ENCODE measurements at places on chromosomes 6 and 20. TPM values are rescaled to one million over a fixed set of nuclear protein-coding genes. Genes with fewer than 3 reads are reported as not detected.
A peak's percentile ranks its signal among the peaks of the same experiment; 100 is the strongest.

- DNase-seq = no peak
Measured at GRCh38 chr20:215796-216195, 11.3 kb upstream of the DEFB129 start.

GRCh38 chr6:34396518-34396917, 4.0 kb upstream of the NUDT3 start:
- DNase-seq = peak; percentile 37

GRCh38 chr6:118708744-118709143, 57.4 kb upstream of the CEP85L start:
- no peak for DNase-seq

GRCh38 chr6:12007887-12008286, 4.2 kb upstream of the HIVEP1 start:
- no peak for DNase-seq

DNA sequence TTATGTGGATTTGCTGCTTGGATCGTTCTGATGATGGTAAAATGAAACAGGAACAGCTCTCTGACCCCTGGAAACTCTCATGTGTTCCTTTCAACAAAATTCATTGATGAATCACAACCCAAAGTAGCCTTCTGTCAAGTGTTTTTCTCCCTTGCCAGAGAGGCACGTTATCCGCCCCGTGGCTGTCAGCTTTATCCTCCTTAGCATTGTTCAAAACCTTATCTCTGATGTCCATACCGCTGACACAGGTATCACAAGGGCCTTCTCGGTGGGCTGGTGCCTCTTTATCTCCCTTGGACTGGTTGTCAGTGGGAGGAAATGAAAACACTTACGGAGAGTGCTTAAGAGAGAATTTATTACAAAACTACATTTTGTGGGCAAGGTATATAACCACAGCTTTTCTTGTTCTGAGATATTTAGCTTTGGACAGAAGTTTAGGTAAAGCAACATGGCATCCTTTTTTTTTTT, 84.9 kb downstream of the TIAM2 start:
- no peak for DNase-seq

GRCh38 chr20:24407151-24407550, 62.3 kb upstream of the SYNDIG1 start:
- DNase-seq = no peak

DNA sequence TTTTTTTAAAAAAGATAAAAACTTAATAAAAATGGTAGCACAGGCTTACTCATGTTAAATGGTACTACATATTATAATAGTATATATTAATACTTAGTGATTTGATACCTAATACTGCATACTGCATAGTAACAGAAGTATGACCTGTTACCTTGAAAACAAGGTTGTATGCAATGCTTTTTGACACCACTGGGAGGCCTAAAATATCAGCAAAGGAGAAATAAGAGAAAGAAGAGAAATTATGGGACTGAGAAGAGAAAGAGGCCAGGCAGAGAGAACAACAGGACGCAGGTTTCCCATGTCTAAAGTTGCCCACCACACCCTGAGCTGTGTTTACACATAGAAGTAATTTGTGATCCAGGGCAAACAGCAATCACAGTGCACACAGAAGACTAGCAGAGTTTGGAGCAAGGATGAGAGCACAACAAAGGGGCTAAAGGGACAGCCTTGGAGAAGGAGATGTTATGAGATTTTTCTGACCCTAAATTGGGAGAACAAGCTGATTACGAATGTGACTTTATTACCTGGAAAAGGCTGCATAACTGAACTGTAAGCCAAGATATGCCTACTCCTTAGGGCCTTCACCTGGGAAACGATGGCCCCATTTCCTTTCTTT, 73.2 kb downstream of the ROS1 start:
- DNase-seq = no peak

The MRAP2 gene
- total RNA-seq = 2.6 TPM

GRCh38 chr20:8798505-8798904, 270.4 kb upstream of the PLCB4 start:
- DNase-seq = no peak

The SRMS gene
- not detected for total RNA-seq

GRCh38 chr6:76593668-76594067, 521.2 kb upstream of the IMPG1 start:
- DNase-seq = no peak

GRCh38 chr20:19952392-19952791, 64.8 kb upstream of the NAA20 start:
- no peak for DNase-seq

- no peak for DNase-seq
Measured at GRCh38 chr20:47659904-47660601, 125.2 kb downstream of the SULF2 start.

DNA sequence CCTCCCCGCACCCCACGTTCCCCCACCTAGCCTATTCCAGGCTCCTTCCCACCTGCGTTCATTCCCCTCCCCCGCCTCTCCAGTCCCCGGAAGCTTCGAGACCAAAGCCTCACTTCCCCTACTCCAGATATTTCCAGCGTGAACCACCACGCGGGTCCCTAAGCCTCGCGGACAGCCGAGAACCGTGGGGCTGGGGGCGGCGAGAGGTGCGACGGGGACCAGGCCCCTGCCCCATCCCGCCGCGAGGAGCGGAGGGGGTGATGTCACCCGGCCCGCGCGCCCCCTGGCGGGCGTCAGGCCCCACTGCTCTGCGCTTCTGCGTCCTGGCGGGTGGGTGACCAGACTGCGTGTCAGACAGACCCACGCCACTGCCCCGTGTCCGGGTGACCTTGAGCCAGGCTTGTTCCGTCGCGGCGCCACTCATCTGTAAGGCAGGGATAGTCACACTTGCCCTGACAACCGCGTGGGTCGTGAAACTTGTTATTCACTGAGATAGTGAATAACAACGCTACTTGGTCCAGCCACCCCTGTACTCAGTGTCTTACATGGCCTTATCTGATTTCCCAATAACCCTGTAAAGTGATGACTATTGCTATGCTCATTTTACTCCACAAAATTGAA, 9.0 kb upstream of the HSP90AB1 start:
- peak; percentile 77 for DNase-seq

GRCh38 chr6:111747396-111747795, 125.9 kb downstream of the FYN start:
- no peak for DNase-seq

The STK4 gene
- 28.1 TPM for total RNA-seq

GRCh38 chr20:32089637-32090362, 19.7 kb upstream of the TM9SF4 start:
- no peak for DNase-seq

DNA sequence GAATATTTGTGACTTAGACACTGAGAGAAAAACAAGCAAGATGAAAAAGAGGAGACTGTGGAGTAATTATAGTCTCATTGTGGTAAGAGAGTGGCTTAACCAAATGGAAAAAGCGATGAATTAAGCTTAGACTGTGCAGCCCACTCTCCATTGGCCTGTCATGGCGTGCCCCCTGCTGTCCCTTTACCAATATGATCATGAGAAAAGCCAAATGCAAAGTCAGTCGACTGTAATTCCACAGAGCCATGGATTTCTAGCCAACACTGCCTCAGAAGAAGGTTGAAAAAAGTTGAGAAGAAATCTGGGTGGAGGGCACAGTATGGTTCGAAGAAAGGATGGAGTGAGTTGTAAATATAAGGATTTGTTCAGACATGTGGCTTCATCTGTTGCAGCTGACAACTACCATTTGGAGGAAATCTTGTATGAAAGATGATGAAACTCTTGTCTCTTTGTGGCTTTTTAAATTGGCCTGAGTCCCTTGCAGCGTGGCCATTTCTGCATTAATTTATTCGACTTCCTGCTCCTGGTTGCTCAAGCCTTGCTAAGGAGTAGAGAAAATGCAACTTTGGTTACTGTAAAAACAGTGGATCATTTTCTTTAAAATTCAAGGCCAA, 251.4 kb downstream of the DOK5 start:
- DNase-seq = no peak

- no peak for DNase-seq
Measured at GRCh38 chr6:128204616-128205015, 303.8 kb upstream of the THEMIS start.

GRCh38 chr20:51641866-51642265, 99.3 kb upstream of the NFATC2 start:
- DNase-seq = no peak

DNA sequence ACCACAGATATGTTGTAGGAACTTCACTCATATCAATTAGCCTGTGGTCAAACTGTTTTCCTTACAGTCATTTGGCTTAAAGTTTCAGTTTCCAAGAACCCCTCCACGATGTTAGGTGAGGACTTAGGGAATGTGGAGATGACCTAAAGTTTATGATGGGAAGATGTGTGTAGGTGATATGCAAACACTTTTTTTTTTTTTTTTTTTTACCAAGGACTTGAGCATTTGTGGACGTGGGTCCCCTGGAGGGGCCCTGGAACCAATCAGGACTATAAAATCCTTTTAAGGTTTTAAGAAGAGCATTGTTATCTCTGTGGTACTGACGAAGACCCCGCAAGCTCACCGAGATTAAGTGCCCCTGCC, 478 bp upstream of the MTHFD1L start:
- DNase-seq = no peak

DNA sequence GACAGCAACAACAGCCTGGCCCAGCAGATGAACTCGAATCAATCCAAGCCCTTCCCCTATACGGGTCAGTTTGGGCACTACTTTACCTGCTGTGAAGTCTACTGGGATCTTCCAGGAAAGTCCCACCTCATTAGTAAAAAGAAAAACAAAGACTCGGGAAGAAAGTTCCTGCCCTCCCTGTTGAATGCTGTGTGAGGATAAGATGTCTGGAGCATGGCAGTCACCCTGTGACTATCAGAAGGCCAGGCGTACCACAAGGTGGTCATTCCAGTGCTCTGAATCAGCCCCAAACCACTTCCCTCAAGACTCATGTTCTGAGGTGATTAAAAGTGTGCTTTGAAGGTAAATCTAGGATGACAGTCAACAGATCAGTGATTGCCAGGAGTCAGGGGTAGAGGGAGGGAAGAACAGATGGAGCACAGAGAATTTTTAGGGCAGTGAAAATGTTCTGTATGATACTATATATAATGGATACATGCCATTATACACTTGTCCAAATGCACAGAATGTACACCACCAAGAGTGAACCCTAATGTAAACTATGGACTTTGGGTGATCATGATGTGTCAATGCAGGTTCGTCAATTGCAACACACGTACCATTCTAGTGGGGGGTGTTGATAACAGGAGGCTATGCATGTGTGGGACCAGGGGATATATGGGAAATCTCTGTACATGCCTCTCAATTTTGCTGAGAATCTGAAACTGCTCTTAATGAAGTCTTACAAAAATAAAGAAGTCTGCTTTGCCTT, 14.7 kb downstream of the FKBP1A start:
- no peak for DNase-seq

The MMP24 gene
- total RNA-seq = 0.27 TPM

- DNase-seq = no peak
Measured at GRCh38 chr6:81704700-81705099, 47.8 kb downstream of the TENT5A start.

The BPI gene
- not detected for total RNA-seq

The GABRR1 gene
- total RNA-seq = 0.39 TPM

The EYS gene
- 0.04 TPM for total RNA-seq

The B3GAT2 gene
- total RNA-seq = not detected

GRCh38 chr6:160079686-160080043, 42.0 kb upstream of the SLC22A1 start:
- no peak for DNase-seq

The B4GALT5 gene
- total RNA-seq = 10.3 TPM

DNA sequence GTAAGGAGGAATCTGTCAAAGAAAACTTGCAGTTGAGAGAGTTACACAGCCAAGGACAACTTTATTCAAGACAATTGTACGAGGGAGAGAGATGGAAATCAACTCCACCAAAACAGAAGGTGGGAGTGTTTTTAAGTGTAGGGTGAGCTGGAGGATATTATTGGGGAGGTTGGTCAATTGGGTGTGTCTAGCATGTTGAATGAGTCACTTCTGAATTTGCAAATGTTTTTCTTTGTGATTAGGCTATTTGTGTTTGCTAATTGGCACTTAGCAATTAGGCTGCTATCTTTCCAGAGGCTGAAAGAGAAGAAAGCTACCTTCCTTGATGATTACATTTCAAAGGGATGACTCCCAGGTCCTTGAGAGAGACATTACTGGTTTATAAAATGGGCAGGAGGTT, 441.1 kb downstream of the MEI4 start:
- no peak for DNase-seq

DNA sequence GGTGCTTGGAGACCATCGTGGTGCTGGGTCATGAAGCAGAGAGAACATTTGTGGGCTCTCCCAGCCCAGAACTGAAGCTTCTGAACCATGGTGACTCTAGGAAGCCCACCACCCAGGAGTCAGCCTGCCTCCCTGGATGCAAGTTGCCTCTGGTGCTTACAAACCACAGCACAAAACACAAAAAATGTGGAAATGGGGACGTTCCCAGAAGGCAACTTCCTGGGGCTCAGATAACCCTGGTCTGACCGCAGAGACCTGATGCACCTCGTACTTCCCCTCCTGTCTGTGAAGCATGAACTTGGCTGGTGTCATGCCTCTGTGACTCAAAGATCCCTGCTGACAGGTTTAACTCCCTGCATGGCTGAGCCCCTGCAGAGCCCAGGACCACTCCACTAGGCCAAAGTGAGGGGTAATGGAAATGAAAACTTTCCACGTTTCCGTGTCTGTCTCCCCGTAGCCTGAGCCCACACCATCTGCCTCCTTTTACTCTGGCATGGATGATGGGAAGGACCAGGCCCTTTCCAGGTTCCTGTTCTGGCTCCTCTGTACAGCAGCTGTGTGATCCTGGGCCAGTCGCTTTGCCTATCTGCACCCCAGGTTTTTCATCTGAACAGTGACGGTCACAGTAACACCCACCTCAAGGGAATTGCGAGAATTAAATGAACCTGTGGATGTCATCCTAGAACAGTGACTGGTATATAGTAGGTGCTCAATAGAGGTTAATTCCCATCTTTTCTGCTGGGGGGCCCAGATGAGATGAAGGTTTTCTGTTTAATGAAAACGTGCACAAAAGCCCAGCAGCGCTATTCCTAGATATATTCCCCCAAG, 57.7 kb downstream of the PPP1R16B start:
- peak; percentile 76 for DNase-seq

The TMEM217 gene
- 0.76 TPM for total RNA-seq

DNA sequence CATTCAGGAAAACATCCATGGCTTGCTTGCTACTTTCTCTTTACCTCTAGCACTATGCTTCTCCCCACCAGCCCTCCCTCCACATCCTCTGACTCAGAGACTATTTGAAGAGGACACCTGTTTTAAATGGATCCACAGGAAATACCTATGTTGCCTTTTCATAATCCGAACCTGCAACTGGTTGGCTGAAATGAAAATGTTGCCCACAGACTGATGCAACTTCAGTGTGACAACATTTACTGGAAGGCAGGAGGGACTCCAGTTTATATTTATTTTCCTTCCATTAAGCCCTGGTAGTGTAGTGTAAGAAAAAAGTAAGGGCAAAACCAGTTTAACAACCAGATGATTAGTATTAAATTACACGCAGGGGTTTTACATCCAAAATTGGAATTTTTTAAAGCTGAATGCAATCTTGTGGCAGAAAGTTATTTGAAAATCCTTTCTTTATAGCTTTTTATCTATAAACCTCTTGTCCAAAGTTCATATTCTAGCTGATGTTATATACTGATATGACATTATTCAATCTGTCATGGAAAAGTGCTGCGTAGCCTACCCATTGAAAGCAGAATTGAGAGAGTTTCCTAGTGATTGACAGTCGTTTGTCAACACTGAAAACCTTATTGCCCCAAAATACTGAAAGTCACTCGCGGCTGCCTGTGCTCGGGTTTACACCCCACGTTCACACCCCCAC, 881 bp upstream of the AIG1 start:
- no peak for DNase-seq

The PROKR2 gene
- total RNA-seq = not detected
